ENCODE measurements at places on chromosomes 6 and 20. TPM values are rescaled to one million over a fixed set of nuclear protein-coding genes. Genes with fewer than 3 reads are reported as not detected.

Gene HCRTR2
- not detected for total RNA-seq

Gene C6orf132
- 1.3 TPM for total RNA-seq

Gene STX11
- 2.7 TPM for total RNA-seq

Gene PKIB
- 0.90 TPM for total RNA-seq

Gene FGD2
- not detected for total RNA-seq

Gene KIF25
- total RNA-seq = not detected

Gene VGLL2
- total RNA-seq = not detected

Gene PNLDC1
- not detected for total RNA-seq

Gene PHF3
- 17.0 TPM for total RNA-seq

Gene MICB
- 7.2 TPM for total RNA-seq

Gene MDFI
- total RNA-seq = 13.7 TPM

Gene CDH4
- 0.54 TPM for total RNA-seq

Gene PLA2G7
- not detected for total RNA-seq

Gene TBXT
- total RNA-seq = not detected

Gene TFAP2C
- not detected for total RNA-seq

Gene ANKRD66
- total RNA-seq = not detected

Gene EYA4
- 0.65 TPM for total RNA-seq

Gene PHF20
- total RNA-seq = 18.1 TPM

Gene SLC16A10
- total RNA-seq = not detected

Gene C20orf202
- total RNA-seq = not detected

Gene SOX12
- 10.0 TPM for total RNA-seq

Gene ADGRG6
- total RNA-seq = 1.4 TPM

Gene HRH3
- total RNA-seq = not detected

Gene NUS1
- total RNA-seq = 17.1 TPM

Gene KCNK16
- not detected for total RNA-seq

Gene CPXM1
- total RNA-seq = 0.97 TPM

Gene SIRPB1
- 2.2 TPM for total RNA-seq

Gene NOX3
- not detected for total RNA-seq

Gene L3MBTL1
- 2.0 TPM for total RNA-seq

Gene TREML2
- total RNA-seq = not detected

Gene NR2E1
- not detected for total RNA-seq

Gene TXLNB
- total RNA-seq = not detected

Gene KHDC3L
- not detected for total RNA-seq

Gene TTK
- 11.2 TPM for total RNA-seq

Gene GRIK2
- total RNA-seq = 1.9 TPM

Gene SOBP
- total RNA-seq = 5.2 TPM

Gene BTNL2
- total RNA-seq = not detected

Gene DYNLRB1
- 121 TPM for total RNA-seq

Gene SLC26A8
- not detected for total RNA-seq

Gene HLA-DOB
- total RNA-seq = 0.36 TPM

Gene ADGRB3
- 1.3 TPM for total RNA-seq

Gene PDE7B
- 49.5 TPM for total RNA-seq

Gene ATP9A
- total RNA-seq = 8.1 TPM

Gene PRR18
- not detected for total RNA-seq

Gene SYNJ2
- 5.4 TPM for total RNA-seq

Gene ADGRF5
- total RNA-seq = 3.4 TPM

Gene GUCA1A
- total RNA-seq = not detected

Gene PBOV1
- not detected for total RNA-seq

Gene DEFB124
- not detected for total RNA-seq

Gene UBR2
- total RNA-seq = 13.6 TPM

Gene CLIC5
- total RNA-seq = not detected

Gene RSPO4
- total RNA-seq = not detected

Measured in cardiac atrium fibroblast (primary cell).